ENCODE measurements at places on chromosomes 11 and 22.

DNA sequence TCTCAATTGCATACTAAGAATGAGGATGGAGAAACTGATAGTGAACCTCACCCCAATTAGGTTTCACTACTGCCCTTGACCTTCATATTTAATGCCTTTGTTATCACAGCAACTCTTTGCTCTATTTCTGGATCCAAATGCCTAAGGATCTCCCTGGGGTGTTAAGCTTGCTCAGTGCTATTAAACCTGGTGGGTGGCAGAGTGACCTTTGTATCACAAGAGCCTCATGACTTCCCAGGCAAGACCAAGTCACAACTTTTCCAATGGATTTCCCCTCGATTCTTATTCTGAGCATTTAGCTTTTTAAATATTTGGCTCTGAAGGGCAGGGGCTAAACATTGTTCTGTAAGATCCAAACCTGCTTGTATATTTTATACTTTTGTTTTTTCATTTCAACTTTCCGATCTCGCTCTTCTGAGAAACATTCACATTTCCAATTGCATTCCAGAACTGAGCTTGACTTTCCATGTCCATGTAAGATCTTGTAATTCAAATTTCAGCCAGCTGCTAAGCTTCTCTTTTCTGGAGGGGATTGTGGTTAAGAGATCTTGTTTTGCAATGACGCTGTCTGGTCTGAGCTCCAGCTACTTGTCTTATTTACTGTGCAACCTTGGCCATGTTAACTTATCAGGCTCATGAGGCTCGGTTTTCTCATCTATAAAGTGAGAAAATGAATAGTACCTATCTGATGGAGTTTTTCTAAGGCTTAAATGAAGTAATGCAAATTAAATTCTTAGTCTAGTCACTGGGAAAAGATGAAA is 6.4 kb upstream of the EHF start:
- no peak for DNase-seq

DNA sequence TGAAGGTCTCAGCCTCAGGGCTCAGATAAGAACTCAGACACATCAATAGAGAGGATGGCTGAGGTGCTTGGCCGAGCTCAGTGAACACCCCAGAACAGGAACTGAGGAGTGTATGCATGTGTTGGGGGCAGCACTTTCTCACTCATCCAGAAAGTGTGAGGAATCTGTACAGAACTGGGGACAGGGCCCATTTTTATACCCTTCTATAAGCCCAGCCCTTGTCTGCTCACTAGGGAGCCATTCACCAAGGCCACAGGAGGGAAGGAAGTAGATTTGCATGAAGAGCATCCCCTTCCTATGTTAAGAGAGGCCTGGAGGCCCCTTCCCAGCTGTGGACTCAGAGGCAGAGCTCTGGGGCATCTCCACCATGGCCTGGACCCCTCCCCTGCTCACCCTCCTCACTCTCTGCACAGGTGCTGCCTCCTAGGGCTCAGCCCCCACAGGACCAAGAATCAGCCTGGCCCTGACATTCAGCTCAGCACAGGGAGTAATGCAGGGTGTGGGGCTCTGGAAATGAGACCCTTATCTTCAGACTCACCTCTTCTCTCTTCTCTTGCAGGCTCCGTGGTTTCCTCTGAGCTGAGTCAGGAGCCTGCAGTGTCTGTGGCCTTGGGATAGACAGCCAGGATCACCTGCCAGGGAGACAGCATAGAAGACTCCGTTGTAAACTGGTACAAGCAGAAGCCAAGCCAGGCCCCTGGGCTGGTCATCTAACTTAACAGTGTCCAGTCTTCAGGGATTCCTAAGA is 39.9 kb upstream of the GGTLC2 start:
- no peak for DNase-seq

DNA sequence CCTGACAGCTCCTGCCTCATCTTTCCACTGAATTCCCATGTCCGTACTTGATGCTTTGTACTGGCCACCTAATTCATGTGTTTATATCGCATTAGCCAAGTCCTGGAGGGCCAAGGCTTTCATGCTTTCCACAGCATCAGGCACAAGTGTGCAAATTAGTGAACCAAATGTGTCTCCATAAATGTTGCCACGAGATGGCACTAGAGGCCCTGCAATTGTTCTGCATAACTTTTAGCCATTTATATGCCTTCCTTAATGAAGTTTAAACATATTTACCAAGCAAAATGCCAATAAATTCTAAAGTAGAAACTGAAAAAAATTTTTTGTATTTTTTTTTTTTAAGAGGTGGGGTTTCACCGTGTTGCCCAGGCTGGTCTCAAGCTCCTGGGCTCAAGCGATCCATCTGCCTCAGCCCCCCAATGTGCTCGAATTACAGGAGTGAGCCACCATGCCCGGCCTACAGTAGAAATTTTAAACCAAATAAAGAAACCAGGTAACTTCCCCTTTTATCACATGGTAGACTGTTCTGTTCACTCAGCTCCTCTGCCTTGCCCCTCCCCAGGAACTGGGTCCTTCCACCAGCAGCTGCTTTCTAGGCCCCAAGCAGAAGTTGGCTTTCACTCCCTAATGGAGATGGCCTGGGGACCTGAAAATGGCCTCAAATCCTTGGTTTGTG is 20.8 kb upstream of the IL18BP start:
- DNase-seq: peak; percentile 59

DNA sequence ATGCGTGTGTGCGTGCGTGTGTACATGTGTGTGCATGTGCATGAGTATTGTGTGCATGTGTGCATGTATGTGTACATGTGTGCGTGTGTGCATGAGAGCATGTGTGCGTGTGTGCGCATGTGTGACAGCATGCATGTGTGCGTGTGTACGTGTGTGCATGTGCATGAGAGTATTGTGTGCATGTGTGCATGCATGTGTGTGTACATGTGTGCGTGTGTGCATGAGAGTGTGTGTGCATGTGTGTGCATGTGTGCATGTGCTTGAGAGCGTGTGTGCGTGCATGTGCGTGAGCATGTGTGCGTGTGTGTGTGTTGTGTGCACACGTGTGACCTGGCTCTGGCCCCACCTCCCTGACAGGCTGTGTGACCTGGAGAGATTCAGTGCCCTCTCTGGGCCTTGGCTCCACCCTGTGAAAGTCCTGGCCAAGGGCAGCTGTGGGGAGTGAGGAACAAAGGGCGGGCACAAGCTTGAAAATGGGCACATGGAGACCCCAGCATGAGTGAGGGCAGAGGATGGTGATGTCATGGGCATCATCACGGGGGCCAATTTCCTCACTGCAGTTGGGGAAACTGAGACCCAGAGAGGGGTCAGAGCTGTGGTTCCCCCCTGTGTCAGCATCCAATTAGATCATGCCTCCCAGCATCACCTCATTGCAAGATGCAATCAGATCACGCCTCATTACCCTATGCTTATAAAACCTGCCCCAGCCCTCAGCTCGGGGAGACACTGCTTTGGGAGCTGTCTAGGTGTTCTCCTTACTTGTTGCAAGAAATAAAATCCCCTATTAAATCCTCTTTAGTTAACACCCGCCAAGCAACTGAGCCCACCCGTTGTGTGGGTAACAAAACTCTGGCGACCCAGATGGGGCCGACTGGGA is 658 bp downstream of the ACY3 start:
- no peak for DNase-seq

GRCh38 chr11:115155978-115156377 is 348.2 kb downstream of the CADM1 start:
- DNase-seq: no peak

DNA sequence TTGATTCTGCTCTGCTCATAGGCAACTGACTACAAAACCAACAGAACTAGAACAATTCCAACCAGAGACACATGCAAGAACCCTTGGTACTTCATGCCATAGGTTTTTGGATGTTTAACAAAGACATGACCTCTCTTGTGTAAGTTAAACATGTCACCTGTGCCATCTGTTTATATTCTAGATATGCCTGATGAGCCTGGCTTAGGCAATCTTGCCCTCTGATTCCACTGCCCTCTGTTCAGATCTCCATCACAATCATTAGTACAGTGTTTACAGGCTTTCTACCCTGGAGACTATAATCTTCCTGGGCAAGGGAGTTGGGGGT is 40.8 kb downstream of the ABTB2 start:
- DNase-seq: no peak

GRCh38 chr11:2740275-2740940 is 40.6 kb upstream of the KCNQ1OT1 start:
- no peak for DNase-seq

DNA sequence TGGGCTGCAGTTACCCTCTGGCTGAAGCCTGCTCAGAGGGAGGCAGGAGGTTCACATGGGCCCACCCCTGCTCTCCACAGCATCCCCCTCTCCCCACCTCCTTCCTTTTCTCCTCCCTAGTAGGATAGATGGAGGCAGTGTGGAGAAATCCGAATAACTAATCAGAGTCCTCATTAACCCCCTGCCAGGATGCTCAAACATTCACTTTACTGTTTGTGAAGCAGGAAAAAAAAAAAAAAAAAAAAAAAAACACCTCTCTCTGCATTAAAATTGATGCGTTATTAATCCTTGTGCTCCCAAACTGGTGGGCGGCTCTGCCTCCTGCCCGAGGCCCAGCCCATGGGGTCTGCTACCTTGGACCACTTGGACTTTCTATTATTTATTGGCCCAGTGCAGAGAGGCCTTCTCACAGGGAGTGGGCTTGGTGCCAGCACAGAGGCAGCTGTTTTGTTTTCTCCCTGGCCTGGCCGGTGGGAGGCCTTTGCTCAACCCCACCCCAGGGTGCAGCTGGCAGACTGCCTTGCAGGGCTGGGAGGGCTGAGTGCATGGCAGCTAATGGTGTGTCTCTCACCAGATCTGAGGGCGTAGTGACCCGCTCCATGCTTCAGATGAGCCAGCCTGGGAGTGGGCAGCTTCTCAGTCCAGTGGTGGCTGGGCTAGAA is 150.7 kb downstream of the PKNOX2 start:
- peak; percentile 69 for DNase-seq

- DNase-seq: no peak
Measured at GRCh38 chr11:5941951-5942350, at the start of gene OR56A3. TSS of gene OR56A3 (plus strand) at chr11:5942251. CDS start at chr11:5947347, 5,096 bp downstream.

DNA sequence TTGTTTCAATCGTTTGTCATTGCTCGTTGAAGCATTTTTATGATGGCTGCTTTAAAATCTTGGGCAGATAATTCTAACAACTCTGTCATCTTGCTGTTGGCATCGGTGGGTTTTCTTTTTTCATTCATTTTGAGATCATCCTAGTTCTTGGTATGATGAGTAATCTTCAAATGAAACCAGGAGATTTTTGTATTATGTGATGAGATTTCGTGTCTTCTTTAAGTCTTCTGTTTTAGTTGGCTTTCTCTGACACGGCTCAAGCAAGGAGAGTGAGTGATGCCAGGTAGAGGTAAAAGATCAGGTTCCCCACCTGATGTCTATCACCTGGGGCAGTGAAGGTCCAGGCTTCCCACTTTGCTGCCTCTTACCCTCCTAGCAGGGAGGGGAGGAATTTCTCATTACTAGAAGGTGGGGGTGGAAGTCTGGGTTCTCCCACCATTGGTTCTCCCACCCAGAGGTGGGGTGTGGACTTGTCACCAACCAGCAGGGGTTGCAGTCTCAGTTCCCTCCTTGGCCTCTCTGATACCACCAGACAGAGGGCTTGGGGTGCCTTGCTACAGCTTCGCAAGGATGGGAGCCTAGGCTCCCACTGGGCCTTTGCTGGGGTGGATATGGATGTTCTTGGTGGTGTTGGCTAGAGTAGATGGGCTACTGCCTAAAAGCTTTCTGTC is 12.9 kb downstream of the CDC45 start:
- no peak for DNase-seq

GRCh38 chr11:61279934-61280659 is 15.0 kb downstream of the VWCE start:
- DNase-seq: peak; percentile 38

DNA sequence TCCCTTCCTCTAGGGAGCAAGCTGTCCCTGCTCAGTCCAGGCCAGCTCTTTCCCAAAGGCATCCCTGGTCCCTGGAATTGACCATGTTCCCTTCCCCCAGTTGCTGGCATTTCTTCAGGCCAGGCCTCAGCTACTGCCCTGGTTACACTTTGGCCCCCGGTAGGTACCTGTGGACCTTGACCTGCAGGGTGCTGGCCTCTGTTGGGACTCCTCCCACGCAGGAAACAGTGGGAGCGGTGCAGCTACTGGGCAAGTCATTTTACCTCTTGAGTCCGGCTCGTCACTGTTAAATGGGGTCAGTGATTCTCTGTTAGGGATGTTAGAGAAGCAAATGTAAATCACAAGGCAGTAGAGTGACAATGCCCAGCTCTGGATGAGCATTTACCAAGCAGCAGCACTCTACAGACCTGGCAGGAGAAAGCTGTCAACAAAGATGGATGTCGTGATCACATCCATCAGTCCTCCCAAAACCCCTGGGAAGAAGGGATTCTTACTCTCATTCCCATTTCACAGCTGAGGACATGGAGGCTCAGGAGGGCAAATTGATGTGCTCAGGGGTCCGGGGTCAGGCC is 16.9 kb downstream of the MYO7A start:
- no peak for DNase-seq

DNA sequence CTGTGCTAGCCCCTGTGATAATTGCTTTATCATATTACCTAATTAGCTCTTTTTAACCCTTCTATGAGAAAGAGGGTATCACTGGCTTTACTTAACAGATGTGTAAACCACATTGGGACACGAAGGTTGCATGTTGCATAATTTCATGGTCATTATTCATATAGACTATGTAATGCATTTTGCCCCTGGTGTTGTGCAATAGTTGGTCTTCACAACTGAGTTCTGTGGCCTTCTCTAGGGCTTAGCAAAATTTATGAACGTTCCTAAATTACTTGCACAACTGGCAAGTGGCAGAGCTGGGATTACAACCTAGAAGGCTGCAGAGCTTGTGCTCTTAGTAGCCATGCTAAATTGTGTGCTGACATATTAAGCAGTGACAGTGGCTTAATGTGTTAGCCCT is 34.6 kb upstream of the PDGFD start:
- no peak for DNase-seq

DNA sequence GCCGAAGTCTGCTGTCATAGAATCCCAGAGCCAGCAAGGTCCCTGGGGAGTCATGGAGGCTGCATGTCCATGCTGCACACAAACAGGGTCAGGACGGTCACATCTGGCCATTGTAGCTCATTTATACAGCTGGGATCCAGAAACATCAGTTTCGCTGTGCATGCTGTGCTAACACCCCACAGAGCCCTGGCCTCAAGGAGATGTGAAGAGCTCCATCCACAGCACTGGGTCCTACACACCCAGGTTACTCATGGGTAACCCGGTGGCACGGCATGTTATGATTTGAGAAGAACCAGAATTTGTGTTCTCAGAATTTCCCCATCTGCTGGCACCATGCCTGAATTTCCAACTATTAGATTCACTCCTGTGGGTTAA is 146.3 kb upstream of the ARHGAP20 start:
- DNase-seq: no peak

- DNase-seq: no peak
Measured at GRCh38 chr11:82811369-82811768, 77.7 kb upstream of the FAM181B start.

DNA sequence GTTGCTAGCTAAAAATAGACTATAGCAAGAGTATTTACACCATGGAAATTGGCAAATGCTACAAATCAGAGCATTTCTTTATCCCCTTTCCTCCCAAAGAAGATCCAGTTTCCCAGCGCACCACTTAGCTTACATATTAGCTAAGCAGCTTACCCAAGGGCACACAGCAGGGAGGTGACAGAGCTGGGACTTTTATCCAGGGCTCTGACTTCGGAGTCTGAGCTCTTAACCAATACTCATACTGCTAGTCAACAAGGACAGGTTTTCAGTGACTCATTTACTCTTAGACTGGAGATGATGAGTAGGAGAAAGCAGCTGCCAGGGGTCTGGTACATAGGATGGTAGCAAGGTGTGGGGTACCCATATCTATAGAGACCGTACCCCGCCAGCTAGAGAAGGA is 38.4 kb downstream of the NAV2 start:
- no peak for DNase-seq
